ENCODE measurements at places on chromosomes 6 and 20.

DNA sequence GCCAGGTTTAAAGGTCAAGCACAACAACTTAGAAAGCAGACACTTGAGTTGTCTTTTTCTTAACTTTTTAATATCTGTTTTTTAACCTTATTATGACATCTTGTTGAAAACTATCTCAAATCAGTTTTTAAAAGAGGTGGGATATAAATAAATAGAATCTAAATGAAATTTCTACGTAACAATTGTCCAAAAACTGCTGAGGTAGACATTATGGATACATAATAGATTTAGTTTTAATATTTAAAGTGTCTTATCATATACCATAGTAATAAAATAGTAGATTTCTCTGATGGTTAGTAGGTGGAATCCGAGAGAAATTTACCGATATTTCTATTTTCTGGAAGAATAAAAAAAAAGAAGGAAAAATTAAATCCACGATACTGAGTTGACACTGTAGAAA is 113.9 kb upstream of the MMS22L start:
- no peak for DNase-seq

DNA sequence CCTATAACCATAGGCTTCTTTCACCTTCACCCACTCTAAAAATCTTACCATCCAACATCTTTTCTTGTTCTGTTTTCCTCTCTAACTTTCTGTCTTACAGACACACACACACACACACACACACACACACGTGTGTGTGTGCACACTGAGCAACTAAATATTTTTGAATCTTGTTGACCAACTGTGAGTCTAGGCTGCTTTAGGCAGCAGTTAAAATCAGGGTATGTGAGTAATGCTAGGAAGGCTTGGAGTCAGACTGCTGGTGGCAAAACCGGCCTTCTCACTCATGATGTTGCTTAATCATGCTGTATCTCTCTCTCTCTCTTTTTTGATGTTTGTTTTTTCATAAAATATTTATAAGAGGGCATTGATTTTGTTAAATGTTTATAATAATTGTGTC is 103.1 kb upstream of the TBX18 start:
- no peak for DNase-seq

GRCh38 chr20:51807720-51808250 is 5.5 kb upstream of the SALL4 start:
- DNase-seq, result no peak

- no peak for DNase-seq
Observed at GRCh38 chr20:54212226-54212625, 4.3 kb downstream of the PFDN4 start.

DNA sequence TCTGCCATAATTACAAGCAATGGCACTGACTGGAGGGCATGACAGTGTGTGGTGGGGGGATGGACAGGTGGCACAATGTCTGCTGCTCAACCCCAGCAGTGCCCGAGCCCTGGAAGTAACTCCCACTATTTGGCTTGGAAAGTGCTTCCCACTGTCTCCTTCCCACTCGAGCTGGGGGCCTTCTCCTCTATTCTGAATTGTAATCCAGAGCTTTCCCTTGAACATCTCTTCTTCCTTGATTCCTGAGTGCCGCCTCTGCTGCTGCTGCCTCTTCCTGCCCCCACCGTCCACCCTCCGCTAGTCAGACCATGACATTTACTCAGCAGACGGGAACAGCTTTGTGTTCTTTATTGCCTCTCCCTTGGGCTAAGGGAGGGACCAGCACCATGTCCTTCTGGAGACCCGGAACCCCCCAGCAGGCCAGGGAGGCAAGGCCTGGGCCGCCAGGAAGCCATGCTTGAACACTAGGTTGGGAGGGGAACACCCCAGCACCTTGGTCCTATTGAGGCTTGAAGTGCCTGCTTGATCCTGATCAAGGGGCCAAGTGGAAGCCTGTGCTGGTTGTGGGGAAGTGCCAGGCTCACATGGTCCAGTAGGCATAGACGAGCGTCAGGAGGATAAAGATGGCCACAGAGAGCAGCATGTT is 17.0 kb downstream of the CCDC167 start:
- no peak for DNase-seq

- no peak for DNase-seq
Observed at GRCh38 chr6:142773324-142773723, 171.7 kb downstream of the HIVEP2 start.

- DNase-seq, result no peak
Observed at GRCh38 chr20:7772371-7772770, 167.9 kb downstream of the HAO1 start.

GRCh38 chr6:12401200-12401599 is 111.0 kb downstream of the EDN1 start:
- DNase-seq, result no peak

DNA sequence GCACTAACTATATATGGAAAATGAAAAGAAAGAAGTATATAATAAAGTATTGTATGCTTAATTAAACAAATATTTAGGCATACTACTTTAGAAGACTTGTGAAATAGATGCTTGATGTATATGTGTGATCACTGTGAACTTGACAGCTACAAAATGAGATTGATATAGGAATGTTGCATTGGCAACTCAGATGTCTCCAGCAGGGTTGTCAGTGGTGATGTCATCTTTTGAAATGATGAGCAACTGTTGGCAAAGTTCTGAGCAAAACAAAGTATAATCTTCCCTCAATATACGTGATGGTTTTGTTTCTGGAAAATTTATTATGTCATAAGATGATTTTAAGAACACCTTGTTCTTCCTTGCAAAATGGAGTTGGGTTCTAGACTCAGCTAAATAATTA is 133.8 kb downstream of the ARID1B start:
- no peak for DNase-seq

GRCh38 chr6:27866357-27867050 is 45.7 kb downstream of the OR2B2 start:
- peak; percentile 7 for DNase-seq

GRCh38 chr6:3874069-3874468 is 24.9 kb downstream of the FAM50B start:
- DNase-seq, result no peak

- no peak for DNase-seq
Observed at GRCh38 chr20:21681234-21681921, 24.1 kb upstream of the PAX1 start.

DNA sequence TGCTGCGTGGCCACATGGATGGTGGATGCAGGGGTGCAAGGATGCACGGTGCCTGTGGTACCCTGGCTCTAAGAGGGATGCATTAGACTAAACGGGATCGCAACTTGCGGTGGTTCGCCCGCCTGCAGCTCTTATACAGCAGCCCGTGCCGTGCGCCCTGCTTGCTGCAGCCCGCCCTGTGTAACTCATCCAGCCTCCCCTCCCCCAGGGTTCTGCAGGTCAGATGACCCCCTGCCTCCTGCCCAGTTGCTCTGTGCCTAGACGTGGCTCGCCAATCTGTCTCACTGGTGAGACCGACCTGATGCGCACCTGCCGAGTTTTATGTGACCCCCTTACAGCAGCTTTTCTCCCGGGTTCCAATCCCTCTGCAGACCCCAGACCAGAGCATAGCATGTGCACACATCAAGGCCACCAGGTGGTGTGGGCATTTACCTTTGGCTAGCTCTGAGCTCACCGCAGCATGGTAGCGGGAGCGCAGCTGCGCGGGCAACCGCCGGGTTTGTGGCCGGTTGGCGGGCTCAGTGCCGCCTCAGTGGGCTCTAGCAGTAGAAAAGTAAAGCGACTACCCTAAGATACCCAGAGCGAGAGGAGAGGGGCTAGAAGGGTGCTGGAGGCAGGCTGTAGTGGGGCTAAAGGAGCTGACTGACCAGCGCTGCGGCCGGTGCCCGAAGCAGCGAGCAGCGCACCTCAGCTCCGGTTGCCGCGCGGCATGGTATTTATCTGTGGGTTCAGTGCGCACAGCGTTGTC is 693 bp upstream of the GNAS-AS1 start:
- DNase-seq, result no peak

GRCh38 chr6:36800223-36801076 is 38.8 kb downstream of the CPNE5 start:
- no peak for DNase-seq

- no peak for DNase-seq
Observed at GRCh38 chr6:150717419-150717818, 117.7 kb downstream of the PLEKHG1 start.

- no peak for DNase-seq
Observed at GRCh38 chr6:6972456-6972855, 135.3 kb upstream of the RREB1 start.

GRCh38 chr6:156918647-156919046 is 141.5 kb downstream of the ARID1B start:
- no peak for DNase-seq

GRCh38 chr6:33172688-33173534 is 19.4 kb downstream of the COL11A2 start:
- no peak for DNase-seq

GRCh38 chr20:38559764-38560163 is 21.2 kb upstream of the ADIG start:
- DNase-seq, result no peak

DNA sequence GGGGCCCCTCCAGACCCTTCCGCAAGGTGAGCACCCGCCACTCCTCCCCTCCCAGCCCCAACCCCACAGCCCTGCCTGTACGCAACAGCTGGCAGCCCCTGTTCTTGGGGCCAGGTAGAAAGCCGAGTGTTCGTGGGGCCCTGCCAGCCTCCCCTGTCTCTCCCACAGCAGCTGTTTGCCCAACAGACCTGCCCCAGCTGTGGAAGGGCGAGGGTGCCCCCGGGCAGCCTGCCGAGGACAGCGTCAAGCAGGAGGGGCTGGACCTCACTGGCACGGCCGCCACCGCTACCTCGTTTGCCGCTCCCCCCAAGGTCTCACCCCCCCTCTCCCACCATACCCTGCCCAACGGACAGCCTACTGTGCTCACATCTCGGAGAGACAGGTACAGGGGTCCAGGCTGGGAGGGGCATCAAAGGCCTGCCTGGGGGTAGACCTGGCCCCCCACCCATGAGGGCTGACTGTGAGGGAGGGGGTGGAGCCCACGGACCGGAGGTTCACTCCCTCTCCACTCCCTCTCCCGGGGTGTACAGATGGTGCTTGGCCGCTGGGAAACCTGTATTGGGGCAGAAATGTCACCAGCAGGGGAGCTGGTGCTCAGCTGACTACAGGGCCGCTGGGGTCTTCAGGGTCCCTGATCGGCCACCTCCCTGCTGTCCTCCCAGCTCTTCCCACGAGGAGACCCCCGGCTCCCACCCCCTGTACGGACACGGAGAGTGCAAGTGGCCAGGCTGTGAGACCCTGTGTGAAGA is 41.1 kb downstream of the FOXP4 start:
- no peak for DNase-seq

GRCh38 chr6:56642366-56643261 is at the start of gene DST:
Gene DST (minus strand): TSS chr6:56642889.
- no peak for DNase-seq

DNA sequence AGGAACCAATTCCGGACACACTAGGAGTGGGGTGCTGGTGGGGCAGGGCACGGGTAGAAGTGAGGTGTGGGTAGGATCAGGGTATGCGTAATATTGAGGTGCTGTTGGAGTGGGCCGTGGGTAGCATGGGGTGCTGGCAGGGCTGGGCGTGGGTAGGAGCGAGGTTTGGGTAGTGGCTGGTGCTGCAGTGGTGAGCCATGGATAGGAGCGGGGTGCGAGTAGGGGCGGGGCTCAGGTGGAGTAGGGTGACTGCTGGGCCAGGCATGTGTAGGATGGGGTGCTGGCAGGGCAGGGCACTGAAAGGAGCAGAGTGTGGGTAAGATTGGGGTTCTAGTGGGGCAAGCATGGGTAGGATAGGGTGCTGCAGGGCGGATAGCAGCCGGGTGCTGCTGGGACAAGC is 114.2 kb upstream of the DUSP22 start:
- DNase-seq, result no peak

DNA sequence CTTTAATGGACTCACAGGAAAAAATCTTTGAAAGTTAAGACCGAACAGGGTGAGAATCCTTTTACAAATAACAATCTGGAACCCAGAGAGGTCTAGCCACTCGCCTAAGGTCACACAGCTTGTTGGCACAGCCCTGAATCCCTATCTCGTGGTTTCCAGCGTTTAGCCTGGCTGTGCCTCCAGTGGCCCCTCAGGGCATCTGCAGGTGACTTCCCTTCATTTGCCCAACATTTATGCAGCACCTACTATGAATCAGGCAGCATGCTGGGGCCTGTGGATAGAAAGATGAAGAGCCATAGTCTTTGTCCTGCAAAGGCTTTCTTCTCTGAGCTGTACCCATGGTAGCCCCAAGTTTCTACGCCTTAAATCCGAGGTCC is 2.6 kb upstream of the NR2E1 start:
- DNase-seq, result no peak

DNA sequence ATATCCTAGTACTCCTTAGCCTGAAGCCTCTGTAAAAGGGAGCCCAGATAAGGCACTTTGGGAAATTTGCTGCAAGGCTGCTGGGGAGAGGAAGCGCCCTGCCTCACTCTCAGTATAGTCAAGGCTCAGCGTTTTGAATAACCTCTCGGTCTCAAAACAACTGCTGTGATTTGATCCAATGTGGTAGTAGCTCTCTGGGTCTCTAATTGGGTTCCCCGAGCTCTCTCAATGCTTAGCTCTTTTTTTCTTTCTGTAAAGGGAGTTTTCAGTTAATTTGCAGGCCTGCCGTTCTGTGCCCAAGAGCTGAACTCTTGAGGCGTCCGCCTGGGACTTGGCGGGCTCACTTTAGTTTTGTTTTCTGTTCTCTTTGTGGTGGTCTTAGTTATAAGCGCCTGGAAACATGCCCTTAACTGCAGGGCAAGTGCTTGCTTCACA is 41.2 kb downstream of the ZHX3 start:
- DNase-seq, result no peak

DNA sequence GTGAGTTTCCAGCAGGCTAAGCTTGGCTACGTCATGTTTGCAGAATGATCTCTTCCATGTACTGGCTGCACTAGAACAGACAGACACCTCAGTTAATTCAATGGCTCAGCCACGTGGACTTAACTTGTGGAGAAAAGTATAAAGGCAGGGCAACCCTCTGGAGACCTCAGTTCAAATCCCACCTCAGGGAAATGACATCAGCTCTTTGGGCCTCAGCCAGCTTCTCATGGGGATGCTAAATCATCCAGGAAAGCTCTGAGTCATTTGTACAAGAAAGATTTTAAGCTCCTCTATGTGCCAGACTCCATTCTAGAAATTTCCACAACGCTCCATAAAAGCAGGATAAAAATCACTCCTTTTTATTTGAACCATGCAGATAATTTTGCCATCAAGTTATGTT is 128.5 kb upstream of the SALL4 start:
- DNase-seq, result no peak

DNA sequence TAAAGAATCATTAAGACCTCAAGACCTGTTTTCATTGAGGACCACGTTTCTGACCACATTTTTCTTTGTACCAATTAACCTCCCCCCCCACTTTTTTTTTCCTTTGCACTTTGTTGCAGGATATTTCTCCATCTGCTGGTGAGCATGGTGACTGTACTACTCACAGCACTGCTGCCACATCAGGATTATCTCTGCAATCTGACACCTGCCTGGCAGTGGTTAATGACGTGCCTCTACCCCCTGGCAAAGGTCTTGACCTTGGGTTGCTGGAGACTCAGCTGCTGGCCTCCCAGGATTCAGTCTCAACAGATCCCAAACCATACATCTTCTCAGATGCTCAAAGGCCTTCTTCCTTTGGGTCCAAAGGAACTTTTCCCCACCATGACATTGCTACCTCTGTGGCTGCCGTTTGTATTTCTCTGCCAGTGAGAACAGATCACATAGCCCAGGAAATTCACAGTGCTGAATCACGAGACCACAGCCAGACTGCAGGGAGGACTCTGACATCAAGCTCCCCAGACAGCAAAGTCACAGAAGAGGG is 46.6 kb upstream of the EDN3 start:
- peak; percentile 20 for DNase-seq

- DNase-seq, result no peak
Observed at GRCh38 chr6:21271428-21272155, 322.0 kb upstream of the SOX4 start.

- DNase-seq, result no peak
Observed at GRCh38 chr6:111989743-111990142, 64.2 kb upstream of the CCN6 start.
